Ovary (tissue), 10 donors: ENCODE measurements at places on chromosomes 12 and 14.

DNA sequence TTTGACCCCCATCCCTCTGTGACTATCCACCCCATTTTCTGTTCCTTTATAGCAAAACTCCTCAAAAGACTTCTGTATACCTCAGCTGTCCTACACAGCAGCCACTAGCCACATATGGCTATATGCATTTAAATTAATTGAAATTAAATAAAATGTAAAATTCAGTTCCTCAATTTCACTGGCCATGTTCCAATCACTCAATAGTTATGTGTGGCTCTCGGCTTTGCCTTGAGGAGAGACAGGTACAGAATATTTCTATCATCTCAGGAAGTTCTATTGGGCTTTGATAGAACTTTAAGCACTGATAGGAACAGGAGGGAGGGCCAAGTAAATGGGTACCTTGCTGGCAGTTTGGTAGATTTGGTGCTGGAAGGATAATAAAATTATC, 280.3 kb upstream of the AMIGO2 start:
- no peak for DNase-seq

- DNase-seq: no peak
Measured at GRCh38 chr12:71702590-71702989, 16.7 kb downstream of the TMEM19 start.

GRCh38 chr12:47964106-47964728, 821 bp downstream of the TMEM106C start:
- DNase-seq: no peak

- DNase-seq: no peak
Measured at GRCh38 chr14:35406506-35407305, 2.2 kb upstream of the NFKBIA start.

- DNase-seq: no peak
Measured at GRCh38 chr12:118982302-118982701, 961 bp downstream of the SRRM4 start.

DNA sequence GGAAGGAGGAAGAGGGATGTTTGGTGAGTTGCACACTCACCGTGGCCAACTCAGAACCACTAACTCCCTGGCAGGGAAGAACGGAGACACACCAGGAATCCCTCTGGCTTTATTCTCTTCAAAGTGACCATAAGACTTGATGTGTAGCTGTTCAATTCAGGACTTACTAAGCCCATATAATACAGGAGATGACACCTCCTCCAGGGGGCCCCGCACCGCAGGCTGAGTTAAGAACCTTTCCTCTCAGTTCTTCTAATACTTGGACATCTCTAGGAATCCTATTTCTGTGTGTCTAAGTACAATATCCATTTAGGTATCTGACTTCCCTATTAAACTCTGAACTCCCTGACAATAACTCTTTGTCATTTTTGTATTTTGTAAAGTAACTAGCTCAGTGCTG, 49.5 kb downstream of the DCAF4 start:
- no peak for DNase-seq

- no peak for DNase-seq
Measured at GRCh38 chr12:95164656-95165055, 52.6 kb downstream of the FGD6 start.

DNA sequence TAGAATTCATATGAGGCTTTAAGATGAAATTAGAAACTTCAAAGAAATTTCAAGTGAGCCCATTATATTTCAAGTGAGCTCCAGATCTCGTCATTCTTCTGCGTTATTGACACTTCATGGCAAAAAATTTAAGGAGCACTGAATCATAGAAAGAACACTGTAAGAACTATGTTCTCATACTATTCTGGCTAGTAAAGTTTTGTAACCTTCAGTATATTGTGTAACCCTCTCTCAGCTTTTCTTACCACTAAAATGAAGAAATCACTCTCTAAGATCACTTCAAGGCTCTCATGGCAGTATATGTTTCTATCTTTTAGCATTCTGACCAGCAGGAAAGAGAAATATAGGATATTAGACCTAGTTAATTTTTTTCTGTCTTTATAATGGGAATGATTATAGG, 6.3 kb downstream of the GPHN start:
- DNase-seq: no peak

- DNase-seq: no peak
Measured at GRCh38 chr12:4292341-4293073, 18.9 kb downstream of the CCND2 start.

- DNase-seq: no peak
Measured at GRCh38 chr12:64933791-64934190, 109.3 kb downstream of the TBC1D30 start.

- DNase-seq: no peak
Measured at GRCh38 chr12:19332196-19332595, 107.1 kb upstream of the AEBP2 start.

DNA sequence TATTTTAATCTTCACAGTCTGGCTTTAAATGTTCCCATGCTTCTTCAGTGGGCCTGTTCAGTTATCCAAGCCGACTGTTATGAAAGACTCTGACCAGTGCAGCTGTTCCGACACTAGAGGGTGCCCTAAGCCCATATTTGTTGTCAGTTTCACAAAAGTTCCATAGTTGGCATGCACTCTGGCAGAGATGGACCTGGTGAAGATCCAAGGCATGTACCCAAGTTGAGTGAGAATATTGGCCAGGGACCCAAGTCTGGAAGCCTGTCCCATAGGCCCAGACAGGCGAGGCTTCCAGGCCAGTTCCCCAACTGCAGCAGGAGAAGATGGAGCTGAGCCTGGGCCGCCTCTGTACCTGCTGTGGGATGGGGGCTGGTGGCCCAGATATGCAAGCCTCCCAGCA, 27.4 kb upstream of the GUCY2C start:
- DNase-seq: no peak

- no peak for DNase-seq
Measured at GRCh38 chr12:106157802-106158201, 19.0 kb upstream of the NUAK1 start.

DNA sequence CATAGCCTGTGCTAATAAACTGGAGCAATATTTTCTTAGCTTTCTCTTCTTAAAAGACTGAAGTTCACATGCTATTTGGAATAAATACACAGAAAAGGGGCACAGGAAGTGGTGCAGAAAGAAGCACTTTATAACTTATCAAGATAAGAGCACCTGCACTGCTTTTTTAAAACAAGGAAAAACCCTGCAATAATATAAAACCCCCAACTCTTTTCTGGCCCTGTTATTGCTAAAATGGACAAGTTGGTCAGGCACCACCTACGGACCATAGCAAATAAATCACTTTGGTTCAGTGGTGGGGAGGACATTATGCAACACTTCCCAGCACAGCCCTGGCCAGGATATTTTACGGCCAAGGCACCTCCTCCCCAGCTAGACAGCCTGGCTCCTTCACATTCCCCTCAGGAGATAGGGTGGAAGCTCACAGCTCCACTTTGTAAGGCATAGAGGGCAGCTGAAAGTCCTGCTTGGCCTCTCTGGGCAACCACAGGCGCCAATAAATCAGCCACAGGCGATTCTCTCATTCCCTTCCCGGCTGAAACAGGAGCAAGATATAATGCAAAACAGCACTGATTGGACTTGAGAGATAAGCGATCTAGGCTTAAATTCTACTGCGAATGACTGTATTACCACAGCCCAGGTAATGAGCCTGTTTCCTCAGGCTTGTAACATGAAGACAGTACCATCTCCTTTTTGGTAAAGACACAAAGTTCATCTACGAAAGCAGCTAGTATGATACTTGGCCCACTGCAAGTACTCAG, 2.0 kb downstream of the ZBTB25 start:
- DNase-seq: peak; percentile 78

- DNase-seq: no peak
Measured at GRCh38 chr12:15428632-15429031, 106.3 kb downstream of the PTPRO start.

- DNase-seq: no peak
Measured at GRCh38 chr12:102876883-102877282, 40.2 kb downstream of the PAH start.

GRCh38 chr12:105479710-105480109, 149.2 kb downstream of the C12orf75 start:
- no peak for DNase-seq

DNA sequence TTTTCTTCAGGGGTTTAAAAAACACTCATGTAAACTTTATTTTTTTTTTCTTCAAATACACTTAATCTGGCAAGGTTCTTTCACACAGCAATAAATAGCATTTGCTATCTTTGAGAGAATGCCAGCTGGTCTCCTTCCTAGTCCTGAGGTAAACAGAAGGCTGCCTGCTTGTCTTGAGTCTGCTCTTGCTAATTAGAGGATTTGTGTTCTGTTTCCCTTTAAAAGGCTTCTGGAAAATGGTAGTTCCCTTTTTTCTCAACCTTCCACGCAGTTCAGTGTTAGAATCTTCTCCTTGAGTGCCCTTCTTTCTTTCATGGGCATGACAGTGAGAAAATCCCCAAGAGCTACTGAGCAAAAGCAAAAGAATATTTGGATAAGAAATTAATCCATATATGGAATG, 92.3 kb upstream of the DCN start:
- peak; percentile 43 for DNase-seq

DNA sequence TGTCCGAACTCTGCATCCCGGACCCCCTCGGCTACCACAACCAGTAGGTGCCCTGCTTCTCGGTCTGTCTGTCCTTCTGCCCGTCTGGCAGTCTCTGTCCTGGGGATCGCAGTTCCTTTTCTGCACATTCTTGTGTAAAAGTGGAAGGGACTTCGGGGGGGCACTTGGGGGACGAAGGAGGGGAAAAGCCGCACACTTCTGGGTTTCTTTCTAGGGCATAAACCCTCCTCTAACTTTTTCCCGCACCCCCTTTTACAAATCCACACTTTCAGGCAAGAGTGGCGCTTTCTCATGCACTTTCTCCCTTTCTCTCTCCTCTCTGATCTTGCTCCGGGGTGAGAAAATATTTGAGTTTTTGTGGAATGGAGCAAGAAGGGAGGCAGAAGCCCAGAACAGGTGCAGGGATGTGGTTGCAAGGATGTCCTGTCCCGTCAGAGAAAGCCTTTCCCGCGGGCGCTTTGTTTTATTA, 506 bp downstream of the ESRRB start:
- no peak for DNase-seq

DNA sequence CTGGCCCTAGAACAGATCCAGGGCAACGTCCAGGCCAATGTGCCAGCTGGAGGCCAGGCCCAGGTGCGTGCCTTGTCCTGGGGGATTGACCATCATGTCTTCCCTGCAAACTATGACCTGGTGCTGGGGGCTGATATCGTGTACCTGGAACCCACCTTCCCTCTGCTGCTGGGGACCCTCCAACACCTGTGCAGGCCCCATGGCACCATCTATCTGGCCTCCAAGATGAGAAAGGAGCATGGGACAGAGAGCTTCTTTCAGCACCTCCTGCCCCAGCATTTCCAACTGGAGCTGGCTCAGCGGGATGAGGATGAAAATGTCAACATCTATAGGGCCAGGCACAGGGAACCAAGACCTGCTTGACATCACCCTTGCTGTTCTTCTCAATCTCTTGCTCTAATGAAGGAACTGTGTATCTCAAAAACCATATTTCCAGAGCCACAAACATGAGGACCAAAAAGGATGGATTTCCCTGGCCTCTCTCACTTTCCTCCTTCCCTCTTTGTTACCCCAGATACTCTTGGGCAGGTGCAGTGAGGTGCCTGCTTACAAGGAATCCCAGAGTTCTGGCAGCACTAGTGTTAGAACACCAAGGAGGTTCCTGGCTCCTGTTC, 2.2 kb upstream of the TSFM start:
- DNase-seq: no peak

GRCh38 chr12:20350495-20350894, 17.8 kb upstream of the PDE3A start:
- DNase-seq: no peak

DNA sequence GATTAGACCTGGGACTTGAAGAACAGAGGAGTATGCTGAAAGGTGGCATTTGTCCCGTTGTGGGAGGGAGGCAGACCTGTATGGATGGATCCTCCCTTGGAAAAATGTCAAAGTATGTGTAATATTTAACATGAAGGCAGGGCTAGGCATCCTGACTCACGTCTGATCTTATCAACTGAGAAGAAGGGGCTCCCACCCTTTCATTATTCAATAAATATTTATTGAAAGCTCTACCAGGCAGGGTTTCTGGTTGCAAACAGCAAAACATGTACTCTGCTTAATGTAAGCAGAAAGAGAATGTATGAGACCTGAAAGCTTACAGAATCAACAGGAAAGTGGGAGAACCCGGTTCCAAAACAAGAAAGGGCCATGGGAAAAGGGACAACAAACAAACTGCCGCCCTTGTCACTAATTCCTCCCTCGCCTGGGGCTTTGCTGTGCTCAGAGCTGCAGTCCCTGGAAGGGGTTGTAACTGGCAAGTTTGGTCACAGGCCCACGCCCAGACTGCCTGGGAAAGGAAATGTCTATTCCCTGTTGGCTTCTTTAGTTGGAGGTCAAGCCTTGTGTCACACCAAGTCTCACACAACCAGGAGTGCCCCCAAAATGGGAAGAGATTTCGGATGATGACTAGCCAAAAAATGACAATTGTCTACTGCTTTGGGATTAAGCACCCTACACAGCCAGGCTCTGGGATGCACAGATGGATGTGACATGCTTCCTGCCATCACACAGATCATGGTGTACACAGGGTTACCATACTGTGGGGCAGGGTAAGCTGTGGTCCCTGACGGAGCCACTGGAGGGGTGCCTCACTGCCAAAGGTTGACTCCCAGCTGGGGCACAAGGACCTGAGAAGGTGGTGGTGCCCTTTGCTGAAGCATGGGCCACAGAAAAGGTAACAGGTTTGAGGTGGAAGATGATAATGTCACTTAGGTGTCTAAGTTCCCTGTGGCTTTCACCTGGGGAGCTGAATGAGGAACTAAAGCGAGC, 36.8 kb downstream of the RAB35 start:
- no peak for DNase-seq

DNA sequence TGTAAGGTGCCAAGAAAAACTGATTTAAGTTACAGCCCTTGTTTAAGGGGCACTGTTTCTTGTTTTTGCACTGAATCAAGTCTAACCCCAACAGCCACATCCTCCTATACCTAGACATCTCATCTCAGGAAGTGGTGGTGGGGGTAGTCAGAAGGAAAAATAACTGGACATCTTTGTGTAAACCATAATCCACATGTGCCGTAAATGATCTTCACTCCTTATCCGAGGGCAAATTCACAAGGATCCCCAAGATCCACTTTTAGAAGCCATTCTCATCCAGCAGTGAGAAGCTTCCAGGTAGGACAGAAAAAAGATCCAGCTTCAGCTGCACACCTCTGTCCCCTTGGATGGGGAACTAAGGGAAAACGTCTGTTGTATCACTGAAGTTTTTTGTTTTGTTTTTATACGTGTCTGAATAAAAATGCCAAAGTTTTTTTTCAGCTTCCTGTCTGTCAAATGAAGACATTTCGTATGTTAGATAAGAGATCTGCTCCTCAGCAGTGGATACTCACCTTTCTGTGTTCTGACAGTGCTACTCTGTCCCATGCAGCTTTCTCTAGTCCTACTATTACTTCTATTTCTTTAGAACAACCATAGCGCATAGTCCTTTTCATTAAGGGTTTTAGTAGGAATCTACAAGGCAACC, 1.2 kb upstream of the PA2G4 start:
- DNase-seq: no peak

DNA sequence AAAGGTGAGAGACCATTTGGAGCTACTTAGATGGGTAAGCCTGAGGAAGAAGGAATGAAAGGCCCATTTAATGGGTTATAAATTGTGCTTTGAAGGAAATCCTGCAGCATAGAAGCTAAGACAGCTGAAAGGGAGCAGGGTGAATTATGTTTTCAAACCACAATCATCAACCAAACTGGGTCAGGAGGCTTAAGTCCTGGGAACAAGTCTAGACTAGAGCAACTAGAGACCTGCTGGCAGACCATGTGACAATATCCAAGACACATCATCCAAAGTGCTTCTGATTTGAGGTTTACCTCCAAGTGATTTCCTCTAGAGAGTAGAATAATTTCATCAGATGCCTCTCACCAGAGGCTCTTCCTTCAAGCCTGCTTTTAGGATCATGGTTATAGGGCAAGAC, 53.7 kb downstream of the MAP3K9 start:
- no peak for DNase-seq
